ENCODE measurements at places on chromosomes 2 and 18.

DNA sequence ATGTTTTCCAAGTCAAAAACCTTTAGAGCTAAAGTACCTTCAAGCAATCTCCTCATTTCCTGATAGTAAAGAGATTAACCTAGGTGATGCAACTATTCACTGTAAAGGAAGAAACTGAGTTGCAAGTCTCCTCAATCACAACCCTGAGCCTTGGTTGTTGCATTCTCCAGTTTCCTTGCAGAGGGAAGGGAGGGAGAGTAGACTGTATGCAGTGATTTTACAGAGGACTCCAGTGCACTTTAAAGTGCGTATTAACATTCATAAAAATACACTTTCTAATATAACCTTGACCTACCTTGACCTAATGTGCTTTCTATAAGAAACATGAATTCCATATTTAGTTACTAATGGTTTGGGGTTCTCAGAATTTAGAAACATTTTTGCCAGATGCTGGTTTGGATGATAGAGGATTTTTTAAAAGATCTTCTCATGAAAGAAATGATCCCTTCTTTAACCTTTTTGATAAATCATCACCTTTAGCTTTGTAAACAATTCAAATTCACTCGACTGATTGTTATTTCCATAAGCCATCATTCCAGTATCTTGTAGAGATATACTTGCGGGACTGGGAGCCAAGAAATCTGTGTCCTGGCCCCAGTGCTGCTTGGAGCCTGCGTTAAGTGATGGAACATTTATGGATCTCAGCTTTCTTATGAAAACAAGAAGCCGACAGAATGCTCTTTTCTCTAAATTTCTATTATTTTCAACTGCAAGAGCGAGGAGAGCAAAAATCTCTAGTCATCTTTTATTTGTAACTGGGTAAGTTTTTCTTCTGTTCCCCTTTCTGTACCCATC lies 228.3 kb downstream of the ZNF521 start:
- no peak for DNase-seq

GRCh38 chr2:156338578-156338977 lies 6.1 kb upstream of the NR4A2 start:
- no peak for DNase-seq

- no peak for DNase-seq
These were observed 4.0 kb downstream of the HES6 start for GRCh38 chr2:238235856-238236255.

GRCh38 chr2:28557389-28558131 lies 61.7 kb downstream of the PLB1 start:
- no peak for DNase-seq

DNA sequence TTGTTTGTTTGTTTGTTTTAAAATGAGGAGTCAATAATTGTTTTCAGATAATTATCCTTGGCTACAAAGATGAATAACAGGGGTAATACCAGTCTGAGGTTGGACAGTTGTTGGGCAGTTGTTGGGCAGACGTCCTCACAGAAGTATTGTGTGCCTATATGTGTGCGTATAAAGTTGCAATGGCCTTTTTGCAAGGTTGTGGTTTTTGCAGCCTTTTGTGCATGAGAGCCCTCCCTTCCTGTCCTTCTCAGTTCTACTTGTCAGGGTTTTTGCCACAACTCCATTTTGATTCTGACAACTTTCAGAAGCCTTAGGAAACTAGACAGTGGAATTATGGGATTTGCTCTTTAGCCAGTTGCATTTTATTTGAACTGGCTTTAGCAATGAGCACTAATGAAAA lies 6.0 kb upstream of the STK39 start:
- DNase-seq: no peak

Data from NCI-H1105 treated with DMSO at 0.1 percent for 48 hours (cell line).